ENCODE measurements at places on chromosomes 6 and 20.
A peak's percentile ranks its signal among the peaks of the same experiment; 100 is the strongest.

GRCh38 chr6:81978230-81978629 is 225.7 kb upstream of the TENT5A start:
- no peak for DNase-seq

GRCh38 chr6:13554929-13555333 is 19.5 kb upstream of the SIRT5 start:
- peak; percentile 2 for DNase-seq

- DNase-seq: no peak
Observed at GRCh38 chr6:108302386-108302785, 7.5 kb downstream of the AFG1L start.

GRCh38 chr20:16083639-16084280 is 489.5 kb downstream of the KIF16B start:
- DNase-seq: no peak

DNA sequence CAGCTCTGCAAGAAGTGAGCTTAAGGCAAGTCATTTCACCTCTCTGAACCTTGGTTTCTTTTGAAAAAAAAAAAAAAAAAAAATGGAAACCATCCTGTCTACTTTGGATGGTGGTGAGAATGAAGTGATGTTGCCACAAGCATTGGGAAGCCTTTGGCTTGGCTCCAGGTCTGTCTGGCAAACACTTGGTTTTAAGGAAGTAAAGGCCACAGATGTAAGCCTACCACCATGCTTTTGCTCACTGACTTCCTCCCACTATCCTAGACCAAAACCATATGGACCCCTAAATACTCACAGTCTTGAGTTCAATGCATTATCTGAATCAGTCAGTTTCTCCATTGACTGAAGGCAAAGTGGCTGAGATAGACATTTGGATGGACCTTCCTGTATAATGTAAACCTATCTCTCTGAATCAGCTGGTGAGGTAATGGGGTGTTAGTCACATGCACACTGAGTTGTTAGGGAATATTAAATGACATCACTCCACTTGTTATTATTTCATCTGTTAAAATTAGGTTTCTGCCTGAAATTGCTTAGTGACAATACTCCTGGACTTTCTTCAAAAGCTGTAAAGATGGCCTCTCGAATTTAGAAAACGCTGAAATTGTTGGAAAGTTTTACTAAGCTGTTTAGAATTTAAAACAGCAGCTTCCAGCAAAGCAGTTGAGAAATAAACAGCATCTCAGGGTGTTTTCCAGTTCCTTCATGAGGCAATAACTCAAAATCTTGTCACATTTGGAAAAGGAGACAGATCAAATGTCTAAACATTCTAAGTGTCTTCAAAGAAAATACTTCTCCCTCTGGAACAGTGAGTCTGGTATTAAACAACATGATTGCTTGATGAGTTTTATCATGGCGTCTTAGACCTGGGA is 833.5 kb downstream of the DHX35 start:
- DNase-seq: no peak

- no peak for DNase-seq
Observed at GRCh38 chr6:124907596-124907995, 54.6 kb upstream of the RNF217 start.
